ENCODE measurements at places on chromosomes 2 and 18.
A peak's percentile ranks its signal among the peaks of the same experiment; 100 is the strongest.

- DNase-seq = no peak
Observed at GRCh38 chr18:39666541-39666940, 2100.9 kb upstream of the CELF4 start.

GRCh38 chr2:179140571-179140970, 90.6 kb upstream of the CCDC141 start:
- no peak for DNase-seq

- no peak for DNase-seq
Observed at GRCh38 chr2:71801969-71802368, 345.7 kb downstream of the CYP26B1 start.

DNA sequence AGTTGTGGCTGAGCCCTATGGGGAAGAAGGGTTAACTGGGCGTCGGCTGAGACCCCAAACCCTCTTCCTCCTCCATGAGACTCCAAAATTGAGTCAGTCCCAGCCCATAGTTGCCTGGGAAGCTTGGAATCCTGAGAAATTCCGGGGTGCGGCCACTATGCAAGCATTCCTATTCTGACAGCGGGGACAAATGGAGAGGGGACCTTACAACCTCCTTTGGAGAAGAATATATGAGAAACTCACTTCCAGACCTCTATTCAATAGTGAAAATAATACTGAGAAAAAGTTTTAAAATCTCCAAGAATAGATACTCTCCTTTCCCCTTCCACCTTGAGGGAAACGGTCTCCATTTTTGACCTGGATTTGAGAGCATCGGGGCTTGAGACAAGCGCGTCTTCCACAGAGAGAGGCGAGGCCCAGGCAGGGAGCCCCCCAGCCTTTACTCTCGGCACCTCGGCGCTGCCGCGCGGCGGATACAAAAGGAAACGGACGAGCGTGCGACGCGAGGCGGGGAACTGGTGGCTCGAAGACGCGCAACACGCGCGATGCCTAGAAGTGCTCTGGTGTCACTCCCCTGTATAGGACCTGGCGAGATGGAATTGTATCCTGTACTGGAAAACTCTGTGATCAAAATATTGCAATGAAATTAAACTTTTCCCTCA, 11.1 kb downstream of the NR4A2 start:
- peak; percentile 45 for DNase-seq

DNA sequence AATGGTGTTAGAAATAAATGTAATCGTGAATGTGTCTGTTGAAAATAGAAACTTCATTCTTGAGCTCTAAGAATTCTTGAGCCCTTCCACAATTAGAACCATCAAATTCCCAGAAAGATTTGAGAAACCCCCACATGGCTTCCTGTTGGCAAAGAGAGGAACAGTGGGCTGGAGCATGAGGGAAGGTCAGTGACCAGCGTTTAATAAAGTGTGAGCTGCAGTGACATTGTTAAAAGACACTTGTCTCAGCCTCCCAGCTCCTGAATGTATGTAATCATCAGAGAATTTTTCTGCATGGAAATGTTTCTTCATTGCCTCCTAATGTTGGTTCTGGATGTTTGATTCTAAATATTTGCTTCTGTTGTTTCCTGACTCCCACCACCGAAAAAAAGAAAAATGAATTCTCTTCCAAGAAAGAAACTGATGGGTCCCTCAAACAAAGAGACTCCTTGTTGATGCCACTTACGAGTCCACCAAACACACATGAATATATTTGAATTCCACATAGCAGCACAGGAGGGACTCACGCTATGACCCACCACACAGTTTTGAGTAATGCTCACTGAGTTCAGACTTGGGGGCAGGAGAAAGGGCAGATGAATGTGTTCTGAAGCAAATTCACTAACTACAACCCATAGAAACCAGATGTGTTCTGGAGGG, 225.1 kb upstream of the KLHL29 start:
- no peak for DNase-seq

Measured in CD4-positive, alpha-beta T cell treated with Interferon alpha-2 for 1 hour (primary cell).